ENCODE measurements at places on chromosomes 11 and 22.

DNA sequence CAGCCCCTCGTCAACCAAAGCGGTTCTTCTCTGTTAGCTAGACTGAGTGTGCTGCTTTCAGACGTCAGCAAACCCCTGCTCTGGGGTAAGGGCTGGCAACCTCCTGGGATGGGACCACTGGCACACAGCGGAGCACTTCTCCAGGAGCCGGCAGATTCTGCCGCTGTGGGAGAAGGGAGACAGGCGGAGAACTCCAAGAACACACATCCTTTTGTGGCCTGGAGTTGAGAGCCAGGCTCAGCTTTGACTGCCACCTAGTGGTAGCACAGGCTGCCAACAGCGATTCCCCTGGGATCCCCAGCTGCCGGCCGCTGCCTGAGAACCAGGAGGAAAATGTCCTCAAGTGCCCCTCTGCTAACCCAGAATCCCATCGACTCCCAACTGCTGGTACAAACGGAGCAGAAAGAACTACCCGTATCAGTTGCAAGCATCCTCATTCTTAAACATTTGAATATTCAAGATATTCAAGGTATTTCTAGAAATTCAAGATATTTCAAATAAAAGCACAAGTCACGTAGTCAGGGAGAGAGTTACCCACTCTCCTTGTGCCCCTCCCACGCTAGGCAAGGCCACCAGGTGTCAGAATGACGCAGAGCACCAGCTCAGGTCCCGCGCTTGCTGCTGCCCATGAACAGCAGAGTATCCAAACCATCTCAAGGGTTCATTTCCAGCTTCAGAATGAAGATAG, 4.9 kb downstream of the LTO1 start:
- DNase-seq: peak; percentile 34

- DNase-seq: no peak
These were observed 60.6 kb downstream of the PPP6R2 start for GRCh38 chr22:50403701-50404101.

DNA sequence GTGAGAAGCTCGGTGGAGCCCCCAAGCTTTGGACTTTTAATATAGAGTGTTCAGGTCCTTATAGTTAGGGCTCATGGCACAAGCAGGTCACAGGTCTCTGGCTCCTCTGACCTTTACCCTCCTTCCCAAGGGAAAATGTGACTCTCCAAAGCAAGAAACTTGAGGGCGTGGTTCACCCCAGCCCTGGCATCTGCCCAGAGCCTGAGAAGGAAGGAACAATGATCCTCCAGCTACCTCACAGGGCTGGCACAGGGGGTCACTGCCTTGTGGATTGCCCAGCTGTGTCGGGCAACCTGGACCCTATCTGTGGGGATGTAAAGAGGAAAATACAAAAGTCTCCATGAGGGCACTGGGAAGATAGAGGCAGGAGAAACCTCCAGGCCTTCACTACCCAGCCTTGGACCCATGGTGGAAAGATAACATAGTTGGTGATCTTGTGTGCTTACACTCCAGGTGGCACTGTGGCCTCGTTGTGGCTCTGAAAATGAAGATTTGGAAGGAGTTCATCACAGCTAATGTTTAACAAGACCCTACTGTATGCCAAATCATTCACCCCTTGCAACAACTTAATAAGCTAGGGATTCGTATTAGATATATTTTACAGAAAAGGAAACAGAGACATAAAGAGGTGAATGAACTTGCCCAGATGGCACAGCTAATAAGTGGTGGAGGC, 3.8 kb upstream of the ZNF195 start:
- DNase-seq: no peak

DNA sequence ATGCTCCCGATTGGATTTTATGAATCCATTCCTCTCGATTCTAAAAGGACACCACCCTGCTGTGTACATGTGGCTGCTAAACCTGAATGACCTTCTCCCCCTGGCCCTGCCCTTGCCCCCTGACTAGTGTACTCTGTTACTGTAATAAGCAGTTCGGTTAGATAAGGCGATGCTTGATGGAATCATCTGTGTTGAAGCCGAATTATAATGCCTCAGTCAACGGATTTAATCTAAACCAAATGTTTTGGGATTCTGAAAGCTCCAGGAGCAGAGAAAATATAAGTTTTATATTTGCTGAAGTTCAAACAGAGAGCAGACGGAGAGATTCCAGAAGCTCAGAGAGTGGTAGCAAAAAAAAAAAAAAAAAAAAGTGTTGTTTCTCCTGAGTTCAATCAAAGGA, 275.4 kb upstream of the MPPED2 start:
- DNase-seq: no peak

Measured in kidney epithelial cell (primary cell).